ENCODE measurements at places on chromosomes 11 and 22.

GRCh38 chr11:79796704-79797103 lies 355.9 kb upstream of the TENM4 start:
- DNase-seq, result no peak

DNA sequence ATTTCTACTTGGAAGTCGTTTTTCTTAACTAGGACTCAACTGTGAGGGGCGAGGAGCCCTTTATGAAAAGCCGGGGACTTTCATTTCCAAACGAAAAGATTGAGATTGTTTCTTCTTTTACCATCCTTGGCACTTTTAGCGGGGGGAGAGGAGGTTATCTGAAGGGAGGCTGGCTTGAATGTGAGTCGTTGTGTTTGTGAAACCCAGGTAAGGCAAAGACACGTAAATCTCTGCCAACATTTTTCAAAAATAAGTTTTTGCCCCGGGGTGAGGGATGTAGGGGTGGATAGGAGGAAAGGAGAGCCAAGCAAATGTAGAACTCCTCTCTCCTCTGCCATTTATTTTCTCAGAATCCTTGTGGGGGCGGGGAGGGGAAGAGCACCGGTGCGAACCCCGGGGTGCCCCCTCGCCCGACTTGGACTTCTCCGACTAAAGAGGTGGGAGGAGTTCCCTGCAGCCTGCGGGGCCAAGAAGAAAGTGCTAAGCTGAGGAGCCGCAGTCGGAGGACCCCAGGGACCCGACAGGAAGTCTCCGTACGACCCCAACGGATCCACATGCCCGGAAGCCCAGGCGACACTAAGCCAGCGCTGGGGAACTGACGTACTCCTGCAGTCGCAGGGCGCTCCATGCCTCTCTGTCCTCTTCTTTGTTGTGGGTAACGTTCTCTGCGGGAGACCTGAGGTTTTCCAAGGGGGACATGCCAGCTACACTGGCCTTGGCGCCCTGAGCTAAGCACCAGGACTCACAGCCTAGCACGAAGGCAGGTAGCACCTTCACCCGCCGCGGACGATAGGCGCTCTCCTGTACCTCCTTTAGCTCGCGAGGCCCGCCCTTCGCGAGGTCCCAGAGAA lies 2.4 kb upstream of the WT1 start:
- DNase-seq, result no peak

GRCh38 chr11:71249301-71249700 lies 3.1 kb downstream of the SHANK2 start:
- DNase-seq, result no peak

GRCh38 chr22:27918341-27919221 lies 475 bp downstream of the PITPNB start:
- peak; percentile 55 for DNase-seq

- no peak for DNase-seq
Measured at GRCh38 chr11:17408641-17409040, 20.2 kb upstream of the KCNJ11 start.

GRCh38 chr11:45237711-45238315 lies 48.3 kb downstream of the SYT13 start:
- no peak for DNase-seq

GRCh38 chr11:32108576-32108975 lies 17.7 kb downstream of the RCN1 start:
- DNase-seq, result no peak

DNA sequence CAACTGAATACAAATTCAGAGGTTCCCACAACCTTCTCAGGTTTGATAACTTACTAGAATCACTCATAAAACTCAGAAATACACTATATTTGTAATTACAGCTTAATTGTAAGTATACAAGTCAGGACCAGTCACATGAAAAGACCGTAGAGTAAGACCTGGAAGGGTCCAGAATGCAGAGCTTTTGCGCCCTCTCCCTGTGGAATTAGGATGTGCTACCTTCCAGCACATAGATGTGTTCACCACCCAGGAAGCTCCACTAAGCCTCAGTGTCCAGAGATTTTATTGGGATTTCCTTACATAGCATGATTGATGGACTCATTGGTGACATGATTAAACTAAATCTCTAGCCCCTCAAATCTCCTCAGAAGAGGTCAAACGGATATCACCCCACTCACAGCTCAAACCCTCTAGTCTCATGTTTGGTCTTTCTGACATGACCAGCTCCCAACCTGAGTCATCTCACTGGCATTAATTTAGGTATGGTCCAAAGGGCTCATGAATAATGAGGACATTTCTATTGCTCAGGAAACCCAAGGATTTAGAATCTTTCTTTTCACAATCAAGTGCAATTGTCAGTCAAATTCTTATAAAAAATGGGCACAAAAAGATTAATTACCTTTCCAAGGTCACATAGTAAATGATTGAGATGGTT lies 77.2 kb upstream of the UBASH3B start:
- DNase-seq, result no peak

GRCh38 chr11:112225753-112226061 lies 521 bp upstream of the PTS start:
- DNase-seq, result no peak

DNA sequence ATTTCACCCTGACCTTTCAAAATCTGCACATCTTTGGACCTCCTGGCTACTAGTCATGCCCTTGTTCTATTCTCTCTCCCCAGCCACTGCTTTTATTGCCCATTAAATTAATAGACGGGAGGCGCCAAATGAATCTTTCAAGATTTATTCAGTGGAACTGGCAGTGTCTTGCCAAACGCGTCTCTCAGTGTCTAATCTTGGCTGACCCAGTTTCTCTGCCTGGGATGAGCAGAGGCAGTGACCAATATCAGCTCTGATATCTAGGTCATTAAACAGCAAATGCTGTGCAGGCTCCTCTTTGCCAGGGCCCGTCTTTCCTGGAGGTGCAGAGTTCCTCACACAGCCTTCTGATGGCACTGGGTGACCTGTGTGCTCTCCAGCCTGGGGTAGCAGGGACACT lies 74.0 kb downstream of the TRAF6 start:
- DNase-seq, result no peak

DNA sequence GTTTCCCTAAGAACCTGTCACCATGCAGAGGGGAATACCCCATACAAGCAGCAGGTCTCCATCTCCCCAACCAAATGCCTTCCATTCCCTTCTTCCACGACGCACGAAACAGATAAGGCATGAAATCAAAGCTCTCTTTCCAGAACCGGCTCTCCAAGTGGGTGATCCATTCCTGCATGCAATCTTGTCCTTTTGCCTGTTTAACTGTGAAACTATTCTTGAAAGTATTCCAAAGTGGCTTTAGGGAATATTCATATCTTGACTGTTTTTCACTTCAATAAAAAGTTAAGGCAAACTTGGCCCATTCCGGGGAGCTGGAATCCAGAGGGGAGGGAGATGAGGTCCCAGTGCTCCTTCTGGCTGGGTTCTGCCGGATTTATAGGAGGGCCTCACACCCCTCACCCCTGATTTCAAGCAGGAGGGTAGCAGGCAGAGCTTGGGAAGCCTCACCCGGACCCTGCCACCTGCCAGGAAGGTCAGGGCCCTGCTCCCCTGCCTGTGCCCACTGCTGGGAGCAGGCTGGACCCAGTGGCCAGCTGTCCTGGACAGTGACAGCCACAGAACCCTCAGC lies 60.9 kb downstream of the SCGB1A1 start:
- no peak for DNase-seq

DNA sequence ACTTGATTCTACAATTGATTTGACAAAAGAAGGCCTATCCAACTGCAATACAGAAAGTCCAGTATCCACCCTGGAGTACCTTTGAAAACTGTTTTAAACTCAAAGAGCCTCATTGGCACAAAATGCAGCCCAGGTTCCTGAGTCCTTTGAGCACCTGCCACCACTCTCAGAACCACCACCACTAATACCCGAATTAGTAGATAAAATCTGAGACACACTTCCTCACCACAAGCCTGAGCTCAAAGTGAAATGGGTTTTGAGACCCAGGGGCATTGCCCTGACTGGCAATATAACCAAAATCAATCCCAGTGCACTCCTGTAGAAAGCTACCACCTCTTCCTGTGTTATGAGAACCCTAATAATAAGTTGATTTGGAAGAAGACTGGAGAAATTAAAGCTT lies 215.7 kb downstream of the CSNK2A3 start:
- peak; percentile 42 for DNase-seq

DNA sequence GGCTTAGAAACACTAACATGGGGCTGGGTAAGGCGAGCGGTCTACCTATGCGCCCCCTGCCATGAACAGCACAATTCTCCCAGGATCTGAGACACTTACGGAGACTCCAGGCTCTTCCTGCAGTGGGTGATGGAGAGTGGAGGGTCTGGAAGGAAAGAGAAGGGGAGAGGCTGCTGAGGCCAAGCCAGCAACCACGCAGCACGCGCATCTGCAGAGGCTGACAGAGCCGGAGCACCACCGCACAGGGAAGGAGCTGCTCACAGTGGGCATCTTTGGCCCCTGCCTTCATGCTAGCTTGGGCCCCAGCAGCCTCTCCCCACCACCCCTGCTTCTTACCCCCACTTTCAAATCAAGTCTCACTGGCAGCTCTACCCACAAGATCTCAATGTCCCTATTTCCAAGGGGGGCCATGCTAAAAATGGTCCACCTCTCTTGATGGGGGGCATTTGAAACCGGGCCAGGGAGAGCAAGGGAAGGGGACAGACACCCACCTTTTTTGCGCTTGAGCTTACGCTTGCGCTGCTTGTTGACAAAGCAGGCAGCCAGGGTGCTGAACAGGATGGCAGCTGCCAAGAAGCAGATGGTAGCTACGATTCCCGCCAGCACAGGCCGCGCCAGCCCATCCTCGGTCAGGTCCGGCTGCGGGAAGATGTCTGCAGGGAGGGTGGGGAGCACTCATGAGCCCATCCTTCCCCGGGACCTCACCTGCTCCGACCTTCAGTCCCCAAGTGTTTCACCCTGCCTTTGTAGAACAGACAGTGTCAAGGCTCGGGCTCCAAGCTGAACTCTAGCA lies 34.5 kb downstream of the IGSF9B start:
- no peak for DNase-seq

GRCh38 chr11:13577881-13578280 lies 82.1 kb upstream of the PTH start:
- no peak for DNase-seq

DNA sequence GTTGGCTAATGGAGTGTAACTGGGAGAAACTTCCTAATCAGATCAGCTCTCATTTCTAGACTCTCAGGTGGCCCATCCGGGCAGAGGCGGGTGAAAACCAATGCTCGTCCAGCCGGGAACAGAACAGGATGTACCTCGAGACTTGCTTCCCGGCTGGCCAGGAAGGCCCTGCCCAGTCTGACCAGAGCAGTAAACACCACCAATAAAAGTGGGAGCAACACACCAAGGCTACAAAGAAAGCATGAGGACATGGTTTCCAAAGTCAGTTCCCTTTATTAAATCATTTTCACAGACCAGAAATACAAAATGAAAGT lies 940 bp upstream of the TNKS1BP1 start:
- no peak for DNase-seq

DNA sequence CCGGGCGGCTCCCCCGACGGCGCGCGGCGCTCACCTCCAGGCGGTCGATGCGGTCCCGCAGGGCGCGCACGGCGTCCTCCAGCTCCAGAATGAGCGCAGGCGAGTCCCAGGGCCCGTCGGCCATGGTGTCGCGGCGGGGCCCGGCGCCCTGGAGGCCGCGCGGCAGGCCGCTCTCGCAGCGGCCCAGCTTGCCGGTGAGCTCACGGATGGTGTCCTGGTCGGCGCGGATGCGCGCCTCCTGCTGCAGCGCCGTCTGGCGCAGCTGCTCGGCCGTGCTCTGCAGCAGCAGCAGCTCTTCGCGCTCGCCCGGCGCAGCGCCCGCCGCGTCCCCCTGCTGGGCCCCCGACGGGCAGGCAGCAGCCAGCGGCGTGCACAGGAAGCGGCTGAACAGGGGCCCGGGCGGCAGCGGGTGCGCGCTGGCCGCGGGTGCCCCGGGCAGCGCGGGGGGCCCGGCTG lies 599 bp downstream of the NPTXR start:
- DNase-seq, result peak; percentile 60

DNA sequence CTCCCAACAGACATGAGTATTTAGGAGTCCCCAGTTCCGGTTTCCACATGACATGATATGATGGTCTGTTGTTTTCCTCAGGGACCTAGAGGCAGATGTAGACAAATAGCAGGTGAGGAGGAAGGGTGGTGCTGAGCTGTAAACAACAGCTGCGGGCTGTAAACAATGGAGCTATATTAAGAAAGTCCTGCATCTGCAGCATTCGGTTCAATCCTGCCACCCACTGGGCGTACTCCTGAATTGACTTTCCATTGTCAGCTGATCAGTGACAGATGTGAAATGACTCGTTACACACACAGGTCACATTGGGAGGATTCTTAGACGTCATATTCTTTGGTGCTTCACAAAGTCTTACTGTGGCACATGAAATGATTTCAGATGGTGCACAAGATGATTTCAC lies 26.8 kb upstream of the RAG1 start:
- DNase-seq, result peak; percentile 38

GRCh38 chr11:35305670-35306382 lies 113.5 kb downstream of the SLC1A2 start:
- peak; percentile 69 for DNase-seq

GRCh38 chr11:33773404-33773986 lies 825 bp downstream of the FBXO3 start:
- DNase-seq, result peak; percentile 40

- no peak for DNase-seq
Measured at GRCh38 chr11:36304351-36304750, 8.3 kb downstream of the PRR5L start.

- no peak for DNase-seq
Measured at GRCh38 chr22:19555651-19556050, 31.4 kb upstream of the CLDN5 start.

- no peak for DNase-seq
Measured at GRCh38 chr11:112128483-112129121, 35.3 kb downstream of the IL18 start.

- no peak for DNase-seq
Measured at GRCh38 chr22:33964121-33964520, 43.8 kb upstream of the LARGE1 start.

- DNase-seq, result no peak
Measured at GRCh38 chr22:23859201-23859600, 1.5 kb downstream of the SLC2A11 start.

DNA sequence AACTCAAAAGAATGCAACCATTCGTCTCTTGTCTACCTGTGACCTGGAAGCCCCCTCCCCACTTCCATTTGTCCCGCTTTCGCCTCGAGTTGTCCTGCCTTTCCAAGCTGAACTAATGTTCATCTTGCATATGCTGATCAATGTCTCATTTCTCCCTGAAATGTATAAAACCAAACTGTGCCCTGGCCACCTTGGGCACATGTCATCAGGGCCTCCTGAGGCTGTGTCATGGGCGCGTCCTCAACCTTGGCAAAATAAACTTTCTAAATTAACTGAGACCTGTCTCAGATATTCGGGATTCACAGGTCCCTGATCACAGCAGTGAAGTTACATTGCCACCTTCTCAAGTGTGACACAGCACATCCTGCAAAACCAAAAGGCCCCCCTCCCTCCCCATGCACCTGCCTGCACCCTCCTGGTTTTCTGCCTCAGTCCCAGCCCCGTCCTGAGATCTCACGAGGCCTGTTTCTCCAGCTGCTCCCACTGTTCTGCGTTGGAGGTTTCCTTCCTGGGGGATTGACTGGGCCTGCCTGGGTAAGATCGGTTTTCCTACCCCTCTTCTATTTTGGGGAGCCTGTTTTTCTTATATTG lies 1328.7 kb downstream of the TBC1D22A start:
- no peak for DNase-seq

DNA sequence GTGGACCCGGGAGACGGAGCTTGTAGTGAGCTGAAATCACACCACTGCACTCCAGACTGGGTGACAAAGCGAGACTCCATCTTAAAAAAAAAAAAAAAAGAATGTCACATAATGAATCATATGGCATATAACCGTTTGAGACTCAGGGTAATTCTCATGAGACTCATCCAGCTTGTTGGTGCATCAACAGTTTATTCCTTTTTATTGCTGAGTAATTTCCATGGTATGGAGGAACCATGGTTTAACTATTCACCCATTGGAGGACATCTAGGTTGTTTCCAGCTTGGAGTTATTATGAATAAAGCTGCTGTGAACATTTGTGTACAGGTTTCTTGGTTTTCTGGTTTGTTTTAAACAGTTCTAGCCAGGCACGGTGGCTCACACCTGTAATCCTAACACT lies 25.3 kb downstream of the PPARA start:
- DNase-seq, result no peak
